ENCODE measurements at places on chromosomes 6 and 20.
A peak's percentile ranks its signal among the peaks of the same experiment; 100 is the strongest.

DNA sequence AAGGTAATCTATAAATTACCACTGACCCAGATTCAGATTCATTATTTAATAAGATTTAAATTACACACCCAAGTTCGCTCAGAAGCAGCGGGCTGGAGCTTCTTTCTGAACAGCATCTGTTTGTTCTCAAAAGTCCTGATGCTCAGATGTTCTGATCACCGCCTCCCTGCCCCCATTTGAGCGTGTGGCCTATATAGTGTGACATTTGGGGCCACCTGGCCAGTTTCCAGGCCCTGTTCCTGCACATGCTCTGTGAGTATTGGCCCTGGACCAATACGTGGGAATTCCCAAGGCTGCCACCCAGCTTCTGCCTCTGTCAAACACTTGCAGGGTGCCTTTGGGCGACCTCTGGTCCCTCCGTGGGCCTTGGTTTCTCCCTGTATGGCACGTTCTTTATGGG is 228.8 kb downstream of the TFAP2C start:
- DNase-seq, result no peak

GRCh38 chr20:19633985-19634384 is 124.1 kb upstream of the RIN2 start:
- DNase-seq, result no peak

GRCh38 chr20:37295001-37295400 is 5.5 kb downstream of the MANBAL start:
- peak; percentile 87 for DNase-seq

DNA sequence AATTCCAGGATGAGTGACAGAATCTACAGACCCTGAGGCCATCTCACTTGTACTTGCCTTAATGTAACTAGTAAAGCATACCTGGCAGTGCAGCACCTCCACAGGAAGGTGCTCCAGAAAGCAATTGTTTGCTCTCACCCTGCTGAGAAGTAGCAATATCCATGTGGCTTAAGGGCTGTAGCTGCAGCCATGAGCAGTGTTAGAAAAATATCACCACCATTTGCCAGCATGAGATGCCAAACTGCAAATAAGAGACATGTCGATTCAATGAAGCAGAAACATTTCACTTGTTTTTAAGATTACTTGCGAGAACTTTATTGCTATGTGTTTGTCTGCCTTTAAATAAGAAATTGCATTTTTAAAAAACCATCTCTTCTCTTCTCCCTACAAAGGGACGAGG is 151.5 kb downstream of the PRL start:
- no peak for DNase-seq

- no peak for DNase-seq
These were observed 129.6 kb upstream of the NUP153 start for GRCh38 chr6:17836293-17836692.

GRCh38 chr20:38747495-38748096 is 664 bp upstream of the ACTR5 start:
- no peak for DNase-seq
